Progenitor cell of endocrine pancreas (in vitro differentiated cells): ENCODE measurements at places on chromosomes 4 and X.

DNA sequence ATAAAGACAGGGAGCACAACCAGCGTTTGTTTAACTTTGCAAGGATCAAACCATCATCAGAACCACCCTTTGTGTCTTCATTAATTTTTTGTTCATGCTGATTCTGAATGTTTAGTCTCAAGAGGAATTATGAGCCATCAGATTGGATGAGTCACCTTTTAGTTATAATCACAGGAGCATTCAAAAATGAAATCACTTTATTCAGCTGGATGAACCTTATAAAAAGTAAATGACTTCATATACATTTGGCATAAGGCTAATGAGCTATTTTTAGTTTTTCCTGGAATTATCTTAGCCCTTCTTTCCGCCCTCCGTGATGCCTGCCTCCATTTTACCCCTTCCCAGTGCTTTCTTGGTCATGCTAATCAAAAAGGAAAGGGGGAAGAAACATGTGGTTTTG, 103.6 kb downstream of the SORBS2 start:
- DNase-seq = no peak

DNA sequence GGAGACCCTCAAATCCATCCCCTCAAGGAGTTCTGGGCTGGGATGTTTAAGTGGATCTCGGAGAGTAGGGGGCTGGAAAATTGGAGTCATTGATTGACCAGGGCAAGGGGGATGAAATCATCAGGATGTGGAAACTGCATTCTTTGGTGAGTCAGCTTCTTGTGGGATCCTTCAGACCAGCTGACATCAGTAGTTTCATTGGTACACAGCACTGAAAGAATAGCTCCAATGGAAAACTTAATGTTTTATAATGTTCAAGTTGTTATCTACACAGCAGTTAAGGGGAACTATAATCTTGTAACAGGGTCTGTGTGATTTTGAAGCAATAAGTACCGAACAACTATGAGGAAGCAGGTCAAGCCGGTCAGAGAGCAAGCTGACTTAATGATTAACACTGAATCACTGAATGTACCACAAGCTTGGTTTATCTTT, 506.1 kb downstream of the RPA4 start:
- no peak for DNase-seq

DNA sequence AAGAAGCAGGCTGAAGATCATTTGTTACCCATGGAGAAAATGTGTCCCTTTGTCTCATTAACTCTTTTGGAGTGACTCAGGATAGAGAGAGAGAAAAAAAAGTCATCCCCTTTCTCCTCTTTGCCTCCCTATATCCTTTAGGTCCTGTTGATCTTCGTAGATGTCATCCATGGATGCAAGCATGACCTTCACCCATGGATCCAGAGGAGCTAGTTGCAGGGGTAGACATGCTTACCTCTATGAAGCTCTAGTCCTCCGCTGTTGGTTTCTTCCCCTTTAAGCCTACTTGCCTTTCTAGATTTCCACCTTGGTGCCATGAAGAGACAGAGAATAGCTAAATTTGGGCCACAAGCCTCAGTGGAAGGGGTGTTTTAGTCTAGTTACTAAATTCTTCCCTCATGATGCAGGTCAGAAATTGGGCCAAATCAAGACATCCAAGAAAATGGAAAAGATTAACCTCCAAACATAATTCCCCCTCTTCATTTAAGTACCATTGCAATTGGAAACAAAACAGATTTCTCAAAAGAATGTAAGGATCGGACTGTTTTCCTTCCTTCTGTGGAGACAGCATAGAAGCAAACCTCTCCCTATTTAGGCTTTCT, 178.4 kb downstream of the TECRL start:
- DNase-seq = no peak

DNA sequence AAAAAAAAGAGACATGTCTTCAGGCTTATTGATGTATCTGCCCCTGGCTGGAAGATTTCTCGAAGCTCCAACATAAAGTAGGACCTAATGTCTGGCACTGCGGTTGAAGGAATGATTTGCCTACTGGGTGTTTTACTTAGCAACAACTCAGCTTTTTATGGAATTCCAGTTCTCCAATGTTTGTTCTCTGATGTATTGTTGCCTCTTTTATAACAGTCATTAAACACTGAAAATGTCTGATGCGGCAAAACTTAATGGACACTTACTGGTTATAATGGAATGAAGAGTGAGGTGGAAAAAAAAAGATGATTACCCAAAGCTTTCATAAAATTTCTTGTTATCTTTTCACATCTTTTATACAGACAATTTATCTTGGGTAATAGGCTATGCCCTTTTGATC, 75.6 kb upstream of the ZFP42 start:
- DNase-seq = no peak

DNA sequence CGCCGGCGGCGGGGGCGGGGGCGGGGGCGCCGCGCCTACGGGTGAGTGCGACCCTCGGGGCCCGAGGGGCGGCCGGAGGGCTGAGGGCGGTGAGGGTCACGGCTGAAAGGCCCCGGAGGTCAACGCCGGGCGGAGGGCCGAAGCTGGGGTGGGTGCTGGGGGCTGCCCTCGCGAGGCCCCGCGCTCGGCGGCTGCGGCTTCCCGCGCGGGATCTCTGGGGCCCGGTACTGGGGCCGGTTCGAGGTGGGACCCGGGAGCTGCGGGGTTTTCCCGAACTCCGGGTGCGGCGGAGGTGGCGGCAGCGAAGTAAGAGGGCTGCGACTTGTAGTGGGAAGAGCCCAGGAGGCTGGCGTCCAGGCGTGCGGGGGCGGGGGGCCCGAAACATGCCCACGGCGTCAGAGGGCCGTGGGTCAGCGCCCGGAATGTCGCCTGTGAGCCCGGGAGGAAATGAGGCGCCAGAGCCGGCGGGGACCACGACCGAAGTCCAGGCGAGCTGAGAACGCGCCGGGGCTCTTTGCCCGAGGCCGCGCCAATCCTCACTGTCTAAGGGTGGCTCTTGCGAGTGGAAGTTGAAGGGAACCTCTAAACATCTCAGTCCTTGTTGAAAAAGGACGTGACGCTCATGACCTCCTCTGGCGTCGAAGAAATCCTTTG, 407 bp downstream of the IL13RA1 start:
- no peak for DNase-seq

DNA sequence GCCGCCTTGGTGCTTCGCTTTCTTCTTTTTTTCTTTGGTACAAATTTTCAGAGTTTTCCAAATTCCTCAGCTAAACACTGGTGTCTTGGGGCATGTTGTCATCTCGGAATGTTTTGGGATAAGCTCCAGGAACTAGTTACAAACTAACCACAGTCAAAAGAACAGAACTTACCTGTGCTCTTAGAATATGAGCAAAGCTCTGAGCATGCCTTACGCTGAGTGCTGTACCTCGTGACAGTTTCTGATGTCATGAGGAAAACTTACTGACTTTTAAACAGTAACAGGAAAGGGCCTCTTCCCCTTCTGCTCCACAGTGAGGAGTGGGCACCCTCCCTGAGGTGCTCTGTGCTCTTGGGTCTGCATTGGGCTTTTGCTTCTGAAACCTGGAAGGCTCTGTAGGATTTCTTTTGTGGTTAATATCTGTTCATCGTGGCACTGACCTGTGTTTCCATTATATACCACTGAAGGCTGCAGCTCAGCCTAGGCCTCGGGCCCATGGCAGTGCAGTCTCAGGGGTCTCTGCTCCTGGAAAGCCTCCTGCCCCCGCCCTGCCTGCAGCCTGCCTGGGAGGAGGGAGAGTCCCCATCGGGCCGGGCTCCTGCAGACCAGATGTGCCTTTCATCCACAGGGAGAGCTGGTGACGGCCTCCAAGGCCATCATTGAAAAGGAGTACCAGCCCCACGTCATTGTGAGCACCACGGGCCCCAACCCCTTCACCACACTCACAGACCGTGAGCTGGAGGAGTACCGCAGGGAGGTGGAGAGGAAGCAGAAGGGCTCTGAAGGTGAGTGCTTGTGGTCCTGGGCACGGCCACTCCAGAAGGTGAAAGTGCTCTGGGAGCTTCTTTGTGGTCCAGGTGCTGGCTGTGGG, 48.7 kb downstream of the NOP14 start:
- DNase-seq = no peak

- no peak for DNase-seq
Observed at GRCh38 chr4:185020293-185020808, 2.1 kb downstream of the HELT start.

- DNase-seq = no peak
Observed at GRCh38 chrX:150690126-150690525, 3.1 kb upstream of the MTMR1 start.

DNA sequence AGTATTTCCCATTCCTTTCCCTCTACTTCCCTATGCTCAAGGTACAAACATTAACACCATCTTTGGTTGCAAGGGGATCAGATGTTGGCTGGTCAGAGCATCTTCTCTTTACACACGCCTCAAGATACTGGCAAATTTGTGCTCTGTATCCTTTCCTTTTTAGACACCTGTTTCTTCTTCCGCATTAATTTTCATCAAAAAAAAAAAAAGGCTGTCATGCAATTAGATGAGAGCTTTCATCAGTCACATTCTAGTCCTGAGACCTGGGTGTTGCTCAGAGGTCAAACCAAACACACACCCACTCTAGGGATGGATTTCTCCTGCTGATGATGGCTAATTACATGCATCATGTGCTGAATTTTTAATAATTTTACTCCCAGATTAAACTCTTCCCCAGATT, 2.0 kb downstream of the RELL1 start:
- DNase-seq = no peak
